ENCODE measurements at places on chromosomes 12 and 14.

DNA sequence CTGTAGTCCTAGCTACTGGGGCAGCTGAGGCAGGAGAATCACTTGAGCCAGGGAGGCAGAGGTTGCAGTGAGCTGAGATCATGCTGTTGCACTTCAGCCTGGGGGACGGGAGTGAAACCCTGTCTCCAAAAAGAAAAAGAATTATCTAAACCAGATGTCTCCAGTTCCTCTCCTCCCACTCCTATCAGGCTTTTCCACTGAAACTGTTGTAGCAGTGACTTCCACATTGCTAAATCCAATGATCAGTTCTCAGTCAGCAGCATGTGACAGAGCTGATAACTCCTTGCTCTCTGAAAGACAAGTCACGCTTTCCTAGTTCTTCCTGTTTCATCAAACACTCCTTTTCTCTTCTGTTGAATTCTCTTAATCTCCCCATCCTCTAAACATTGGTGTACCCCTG is 8.6 kb downstream of the SLC38A6 start:
- DNase-seq = no peak

- no peak for DNase-seq
Observed at GRCh38 chr12:27280412-27280811, 36.3 kb downstream of the STK38L start.

DNA sequence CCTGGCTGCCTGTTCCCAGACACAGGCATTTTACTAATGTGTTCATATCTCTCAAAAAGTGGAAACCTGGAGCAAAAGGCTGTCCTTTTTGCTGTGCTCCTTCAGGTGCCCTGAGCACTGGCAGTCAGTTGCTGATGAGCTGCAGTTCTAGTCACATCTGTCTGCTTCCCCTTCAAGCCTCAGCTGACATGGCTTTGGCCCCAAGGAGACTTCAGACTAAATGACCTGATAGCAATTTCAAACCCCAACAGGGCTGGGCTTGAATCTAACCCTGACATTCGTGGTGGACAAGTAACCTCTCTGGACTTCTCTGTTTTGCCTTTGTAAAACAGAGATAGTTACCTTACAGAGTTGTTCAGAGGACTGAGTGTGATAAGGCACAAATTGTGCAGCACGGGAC is 5.7 kb downstream of the SERPINA9 start:
- DNase-seq = no peak

DNA sequence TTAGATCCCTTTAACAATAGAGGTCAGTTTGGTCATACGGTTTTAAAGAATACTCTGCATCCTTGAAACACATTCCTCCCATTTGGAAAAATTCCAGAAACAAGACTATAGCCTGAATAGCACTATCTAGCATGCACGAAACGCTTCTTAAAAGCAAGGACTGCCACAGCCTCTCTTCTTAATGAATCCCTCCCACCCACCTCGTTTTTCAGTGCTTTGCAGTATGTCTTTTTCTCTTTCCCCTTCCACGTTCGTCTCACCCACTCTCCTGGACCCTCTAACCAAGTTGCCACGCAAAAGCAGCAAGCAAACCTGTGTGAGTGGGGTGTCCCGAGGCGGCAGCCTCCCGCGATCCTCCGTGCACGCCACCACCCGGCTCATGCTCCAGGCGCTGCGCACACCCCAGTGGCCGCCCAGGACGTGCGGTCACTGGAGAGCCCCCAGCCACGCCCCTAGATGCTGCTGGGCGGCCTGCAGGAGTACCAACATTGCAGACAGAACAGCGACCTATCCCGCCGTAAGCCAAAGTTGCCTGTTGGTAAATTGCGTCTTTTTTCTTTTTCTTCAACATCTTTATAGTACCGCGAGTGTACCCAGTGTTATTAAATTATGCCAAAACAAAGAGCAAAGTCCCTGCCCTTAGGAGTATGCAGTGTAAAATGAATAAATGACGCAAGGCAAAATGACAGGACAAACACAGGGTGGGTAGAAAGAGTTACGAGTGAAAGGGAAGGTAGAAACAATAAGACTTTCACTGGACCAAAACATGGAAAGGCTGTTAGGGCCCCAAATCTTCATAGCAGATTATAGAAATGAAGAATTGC is at the start of gene SLC38A4:
SLC38A4 (minus strand) TSS at position 407 of the 824 bp plus-strand sequence. CDS start 32,926 bp downstream, outside the sequence.
- DNase-seq = peak; percentile 46

- DNase-seq = no peak
Observed at GRCh38 chr12:118089782-118090181, 14.0 kb downstream of the VSIG10 start.

GRCh38 chr12:45582536-45582935 is 147.0 kb upstream of the ARID2 start:
- DNase-seq = no peak

DNA sequence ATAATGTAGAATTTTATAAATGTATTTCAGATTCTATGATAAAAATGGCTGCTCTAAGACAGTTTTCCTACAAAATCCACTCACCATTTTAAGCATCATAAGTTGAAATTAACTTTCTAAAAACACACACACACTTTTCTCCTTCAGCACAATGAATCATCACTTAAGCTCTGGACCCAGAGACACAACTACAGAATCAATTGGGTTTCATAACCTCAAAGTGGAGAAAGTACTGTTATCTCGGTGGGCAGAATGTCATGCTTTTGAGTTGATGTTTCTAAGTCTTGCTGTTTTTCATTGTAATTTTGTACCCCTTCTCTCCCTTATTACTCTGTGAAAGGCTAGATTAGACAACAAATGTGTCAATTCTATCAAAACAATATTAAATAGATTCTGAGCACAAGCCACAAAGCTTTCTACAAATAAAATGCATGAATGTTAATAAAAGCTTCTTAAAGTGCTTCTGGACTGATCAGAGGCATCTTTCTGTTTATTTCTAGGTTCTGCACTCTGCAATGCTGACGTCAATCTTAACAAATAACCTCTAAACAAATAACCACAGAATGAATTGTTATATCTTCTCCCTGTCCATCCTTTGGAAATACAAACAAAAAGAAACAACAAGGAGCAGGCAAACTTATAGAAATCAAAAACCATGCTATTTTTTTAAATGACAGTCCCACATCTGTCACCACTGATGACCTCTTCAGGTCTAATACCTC is 8.2 kb downstream of the IPO8 start:
- no peak for DNase-seq

- DNase-seq = no peak
Observed at GRCh38 chr14:69855180-69855832, 23.9 kb upstream of the SMOC1 start.

DNA sequence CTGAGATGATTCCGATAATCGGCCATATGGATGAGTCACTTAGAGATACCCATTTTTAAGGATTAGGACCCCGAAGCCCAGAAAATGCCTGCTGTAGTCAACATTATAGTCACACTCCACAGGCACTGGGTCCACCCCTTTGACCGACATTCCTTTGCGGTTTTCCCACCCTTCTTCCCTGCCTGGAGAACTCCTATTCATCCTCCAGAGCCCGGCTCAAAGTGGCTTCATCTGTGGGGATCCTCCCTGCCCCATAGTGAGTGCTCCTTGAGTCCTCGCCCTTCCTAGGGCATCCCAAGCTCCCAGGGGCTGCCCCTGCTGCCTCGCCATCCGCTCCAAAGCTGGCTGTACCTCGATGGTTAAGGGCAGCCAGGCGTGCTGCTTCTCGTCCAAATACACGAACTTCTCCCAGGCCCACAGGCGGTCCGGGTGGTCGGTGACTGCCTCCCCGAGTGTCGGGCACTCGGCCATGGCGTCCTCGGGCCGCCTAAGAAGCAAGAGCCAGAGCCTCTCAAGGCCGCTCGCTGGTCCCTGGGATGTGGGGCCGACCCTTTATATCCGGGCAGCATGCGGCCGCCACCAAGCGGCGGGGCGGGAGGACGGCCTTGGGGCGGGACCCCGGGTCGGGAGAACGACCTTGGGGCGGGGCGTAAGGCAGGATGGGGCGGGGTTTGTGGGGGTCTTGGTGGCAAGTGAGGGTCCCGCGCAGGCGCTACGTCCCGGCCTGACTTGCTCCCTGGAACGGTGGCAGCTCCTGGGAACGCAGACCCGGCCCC is at the start of gene TCL1A:
TCL1A (minus strand) TSS at position 530 of the 776 bp plus-strand sequence; CDS start at position 471, 59 bp downstream.
- DNase-seq = no peak

DNA sequence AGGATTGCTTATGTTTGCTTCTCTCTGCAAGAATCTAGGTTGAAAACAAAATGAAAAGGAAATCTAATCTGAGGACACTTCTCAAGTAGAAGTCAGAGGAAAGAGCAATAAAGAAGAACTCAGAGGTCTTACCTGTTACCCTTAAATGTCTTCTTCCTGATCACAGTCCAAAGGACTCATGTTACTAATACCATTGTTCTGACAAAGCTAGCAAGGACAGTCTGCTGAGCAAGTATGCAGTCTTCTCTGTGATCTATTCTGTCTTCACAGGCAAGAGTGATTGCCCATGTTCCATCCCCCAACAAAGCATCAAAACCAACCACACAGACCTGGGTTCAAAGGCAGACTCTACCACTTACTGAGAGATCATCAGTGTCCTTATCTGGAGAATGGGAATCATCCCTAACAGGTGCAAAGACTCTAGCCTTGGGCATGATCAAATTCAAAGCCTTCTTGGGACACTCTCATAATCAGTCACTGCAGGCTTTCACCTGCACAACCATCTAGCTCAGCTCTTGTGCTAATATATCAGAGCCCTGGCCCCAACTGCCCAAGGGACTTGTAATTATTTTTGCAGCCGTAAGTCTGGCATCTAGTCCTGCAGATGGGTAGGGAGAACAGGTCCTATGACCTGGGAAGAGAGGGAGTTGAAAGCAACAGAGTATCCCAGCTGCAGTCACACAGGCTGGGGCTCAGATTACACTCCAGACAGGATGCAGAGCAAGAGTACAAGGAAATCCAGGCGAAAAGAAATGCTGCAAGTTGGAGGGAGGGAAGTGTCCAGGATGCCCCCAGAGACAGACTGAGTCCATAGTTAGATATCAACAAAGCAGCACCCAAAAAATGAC is 97.9 kb upstream of the NUDT4 start:
- DNase-seq = no peak

DNA sequence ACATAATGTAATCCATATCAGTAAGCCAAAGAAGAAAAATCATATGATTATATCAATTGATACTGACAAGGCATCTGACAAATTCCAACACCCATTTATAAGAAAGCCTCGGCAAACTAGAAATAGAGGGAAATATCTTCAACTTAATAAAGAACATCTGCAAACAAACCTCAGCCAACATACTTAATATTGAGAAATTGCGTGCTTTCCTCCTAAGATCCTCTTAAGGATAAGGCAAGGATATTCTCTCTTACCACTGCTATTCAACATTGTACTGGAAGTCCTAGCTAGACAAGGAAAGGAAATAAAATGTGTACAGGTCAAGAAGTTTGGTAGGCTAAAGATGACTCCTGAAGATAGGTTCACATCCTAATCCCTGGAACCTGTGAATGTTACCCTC is 115.9 kb downstream of the DERA start:
- no peak for DNase-seq

GRCh38 chr14:34318014-34318413 is 144.0 kb downstream of the SPTSSA start:
- DNase-seq = no peak

GRCh38 chr14:31582836-31583452 is 21.7 kb downstream of the NUBPL start:
- no peak for DNase-seq

DNA sequence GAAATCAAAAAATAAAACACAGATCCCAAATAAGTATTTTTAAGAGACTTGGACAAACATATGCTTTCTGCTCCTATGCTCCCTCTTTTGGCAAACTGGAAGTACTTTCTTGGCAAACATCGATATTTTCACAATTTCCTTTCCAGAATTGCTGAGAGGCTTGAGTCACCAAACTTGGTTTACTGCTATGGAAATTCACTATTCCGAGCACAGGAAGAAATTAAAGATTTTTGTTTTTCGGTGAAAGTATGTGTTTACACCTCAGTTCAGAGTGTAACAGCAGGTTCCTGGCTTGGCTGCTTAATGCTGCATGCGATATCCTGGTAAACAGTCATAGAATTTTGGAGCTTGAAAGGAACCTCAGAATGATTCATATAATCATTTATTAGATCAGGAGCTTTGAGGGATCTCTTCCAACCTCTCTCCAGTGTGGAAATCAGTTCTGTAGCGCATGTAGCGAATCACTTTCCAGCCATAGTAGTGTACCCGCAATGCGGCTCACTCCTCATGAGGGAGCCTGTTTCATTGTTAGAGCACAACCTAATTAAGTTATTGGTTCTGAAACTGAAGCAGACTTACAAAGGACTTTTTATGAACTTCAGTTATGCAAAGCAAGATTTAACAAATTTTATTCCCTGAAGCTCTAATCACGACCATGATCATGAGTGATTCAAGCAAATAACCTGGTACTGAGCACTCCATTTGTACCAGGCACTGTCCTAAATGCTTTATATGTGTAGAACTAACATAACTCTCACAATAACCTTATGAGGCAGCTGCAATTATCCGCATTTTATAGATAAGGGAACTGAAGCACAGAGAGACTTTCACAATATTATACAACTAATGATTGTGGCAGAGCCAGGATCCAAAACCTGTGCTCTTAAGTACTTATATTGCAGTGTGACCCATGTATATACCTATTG is 56.4 kb upstream of the ATP2A2 start:
- peak; percentile 85 for DNase-seq

DNA sequence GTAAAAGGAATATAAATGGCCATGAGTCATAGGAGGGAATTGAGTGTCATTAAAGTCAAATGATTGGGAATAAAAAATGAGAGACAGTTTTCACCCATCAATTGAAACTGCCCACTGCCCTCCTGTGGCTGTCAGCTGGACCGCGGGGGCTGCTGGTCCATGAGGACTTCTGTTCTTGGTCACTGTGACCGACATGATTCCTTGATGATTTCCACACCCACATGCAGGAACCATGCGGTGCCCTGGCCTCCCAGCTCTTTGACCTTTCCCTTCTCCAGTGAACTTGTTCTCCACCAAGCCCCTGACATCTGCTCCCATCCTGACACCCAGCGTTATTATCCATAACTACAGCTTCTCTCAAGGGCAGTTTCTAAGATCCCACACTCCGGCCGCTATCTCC is 48.4 kb downstream of the C12orf75 start:
- no peak for DNase-seq

DNA sequence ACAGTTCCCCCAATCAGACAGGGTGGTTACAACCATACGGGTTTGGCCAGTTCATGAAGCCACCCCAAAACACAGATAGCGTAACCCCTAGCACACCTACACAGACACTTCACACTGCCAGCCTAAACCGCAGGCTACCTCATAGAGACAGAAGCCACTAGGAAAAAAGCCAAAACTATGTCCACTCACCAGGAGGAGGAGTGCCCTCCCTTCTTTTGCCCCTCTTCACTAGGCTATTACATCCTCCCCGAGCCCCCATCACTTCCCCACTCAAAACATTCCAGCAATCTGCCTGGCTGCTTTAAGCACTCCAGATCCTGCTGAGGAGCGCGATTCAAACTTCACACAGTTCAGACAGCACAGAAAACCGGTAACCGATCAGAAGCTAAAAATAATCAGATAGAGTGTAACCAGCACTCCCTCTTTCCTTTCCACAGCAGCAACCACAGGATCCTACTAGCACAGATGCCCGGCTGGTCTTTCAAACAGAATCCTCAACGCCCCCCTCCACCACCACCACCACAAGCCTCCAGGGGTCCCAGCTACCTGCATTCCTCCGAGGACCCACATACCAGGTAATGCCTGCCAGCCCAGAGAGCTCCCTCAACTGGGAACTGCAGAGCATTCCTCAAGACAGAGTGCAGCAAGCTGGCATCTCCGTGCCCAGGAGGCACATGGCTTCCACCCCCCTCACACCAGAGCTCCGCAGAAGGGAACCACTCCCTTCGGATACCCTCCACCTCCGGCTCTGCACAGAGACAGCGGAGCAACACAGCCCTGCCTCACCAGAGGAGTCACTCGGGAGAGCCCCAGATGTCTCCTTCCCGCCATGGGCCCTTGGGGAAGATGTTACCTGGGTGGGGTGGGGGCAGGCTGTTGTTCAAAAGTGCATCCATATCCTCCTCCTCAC is 1.5 kb downstream of the CHD4 start:
- DNase-seq = peak; percentile 24
